Activated CD4-positive, alpha-beta T cell treated with anti-CD3 and anti-CD28 coated beads for 48 hours (primary cell): ENCODE measurements at places on chromosomes 3 and 15.

DNA sequence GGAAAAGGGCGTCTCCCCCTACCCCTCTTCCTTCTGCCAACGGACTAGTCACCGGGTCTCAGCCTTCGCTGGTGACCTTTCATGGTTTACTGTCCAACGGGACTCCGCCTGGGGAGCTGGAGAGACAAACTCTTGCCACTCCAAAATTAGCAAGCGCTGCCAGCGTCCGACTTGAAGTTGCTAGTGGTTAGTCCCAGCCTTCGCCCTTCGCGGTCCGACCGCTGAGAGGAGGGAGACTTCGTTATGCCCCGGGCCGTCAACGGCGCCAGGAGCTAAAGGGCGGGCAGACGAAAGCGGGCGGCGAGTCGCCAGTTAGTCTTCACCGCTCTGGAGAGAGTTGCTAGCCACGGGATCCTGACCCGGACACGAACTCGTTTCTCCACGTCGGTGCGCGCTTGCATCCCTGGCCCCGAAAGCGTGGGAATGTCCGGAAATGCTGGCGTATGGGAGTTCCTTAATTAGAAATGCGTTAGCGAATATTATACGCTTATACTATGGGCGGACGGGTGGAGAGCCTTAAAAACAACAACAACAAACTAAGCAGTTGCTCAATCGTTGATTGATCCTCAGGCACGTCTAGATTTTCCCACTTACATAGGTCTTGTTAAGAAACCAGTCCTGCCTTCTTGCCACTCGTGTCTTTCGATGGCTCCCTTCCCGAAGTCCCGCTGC is 716 bp downstream of the SMC4 start:
- peak; percentile 55 for DNase-seq

DNA sequence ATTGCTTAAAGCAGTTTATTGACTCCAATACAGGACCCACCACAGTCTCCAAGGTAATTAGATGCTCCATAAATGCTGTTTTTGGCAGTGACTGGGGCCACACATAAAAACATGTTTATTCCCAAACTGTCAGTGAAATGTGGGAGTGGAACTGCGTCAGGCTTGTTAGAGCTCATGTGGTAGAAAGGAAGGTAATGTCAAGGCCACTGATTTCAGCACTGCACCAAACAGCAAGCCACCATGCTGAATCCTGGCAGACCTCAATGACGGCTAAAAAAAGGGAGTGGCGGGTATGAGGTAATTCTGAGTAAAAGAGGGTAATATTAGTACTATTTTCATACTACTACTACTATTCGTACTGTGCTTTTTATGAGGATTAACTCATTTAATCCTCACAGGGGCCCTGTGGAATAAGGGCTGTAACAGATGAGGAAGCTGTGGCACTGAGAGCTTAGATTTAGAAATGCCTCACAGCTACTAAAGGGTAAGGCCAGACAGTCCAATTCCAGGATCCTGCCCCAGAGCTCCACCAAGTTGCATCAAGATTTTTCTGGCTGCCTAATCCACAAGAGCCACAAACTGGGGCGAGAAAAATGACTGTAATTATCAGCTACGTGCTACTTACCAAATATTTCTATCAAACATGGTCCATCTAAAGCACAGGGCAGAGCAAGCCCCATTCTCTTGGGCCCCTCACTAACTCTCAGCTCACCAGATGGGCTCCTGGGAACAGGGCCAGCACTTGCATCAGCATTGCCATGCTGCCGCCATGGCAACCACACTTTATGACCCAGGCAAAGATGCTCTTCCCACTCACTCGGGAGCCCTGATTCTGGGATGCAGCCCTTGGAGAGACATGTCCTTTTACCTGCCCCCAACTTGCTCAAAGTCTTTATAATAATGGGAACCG is 83.6 kb upstream of the SPATA12 start:
- no peak for DNase-seq

GRCh38 chr3:58631742-58632141 is 34.8 kb downstream of the FAM3D start:
- DNase-seq: no peak

DNA sequence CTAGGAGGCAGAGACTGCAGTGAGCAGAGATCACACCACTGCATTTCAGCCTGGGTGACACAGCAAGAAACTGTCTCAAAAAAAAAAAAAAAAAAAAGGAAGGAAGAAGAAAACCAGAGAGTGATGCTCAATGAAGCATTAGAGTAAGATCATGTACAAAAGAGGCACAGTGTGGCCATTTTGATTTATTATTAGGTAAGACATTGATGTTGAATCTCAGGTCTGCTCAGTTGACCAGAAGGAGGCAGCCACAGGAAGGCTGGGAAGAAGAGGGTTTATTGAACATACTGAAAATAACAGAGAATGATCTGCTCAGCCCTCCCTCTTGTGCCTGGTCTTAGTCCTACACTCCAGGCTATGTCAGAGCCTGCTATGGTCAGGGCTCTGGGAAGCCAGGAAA is 15.6 kb downstream of the LRRK1 start:
- no peak for DNase-seq

DNA sequence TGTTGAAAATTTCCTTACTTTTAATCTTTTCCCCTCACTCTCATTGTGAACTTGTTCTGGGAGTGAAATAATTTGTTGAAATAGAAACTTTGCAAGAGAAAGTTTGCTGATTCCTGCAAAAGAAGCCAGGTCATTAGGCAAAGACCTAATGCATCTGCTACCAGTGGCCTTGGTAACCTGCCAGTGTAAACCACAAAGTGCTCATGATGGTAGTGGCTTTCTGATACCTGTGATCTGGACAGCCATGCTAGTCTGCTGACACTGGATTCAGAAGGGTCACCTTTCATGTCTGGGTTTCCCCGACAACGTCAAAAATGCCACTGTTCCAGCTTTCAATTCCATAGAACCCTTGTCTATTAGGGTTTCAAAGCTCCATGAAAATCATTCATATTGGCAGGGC is 123.7 kb upstream of the MCTP2 start:
- no peak for DNase-seq

- DNase-seq: no peak
Observed at GRCh38 chr15:80953001-80953952, 36.3 kb downstream of the MESD start.

- peak; percentile 41 for DNase-seq
Observed at GRCh38 chr3:139388821-139389551, 461 bp downstream of the COPB2 start.

GRCh38 chr3:134311265-134311664 is 60.6 kb upstream of the RYK start:
- no peak for DNase-seq

DNA sequence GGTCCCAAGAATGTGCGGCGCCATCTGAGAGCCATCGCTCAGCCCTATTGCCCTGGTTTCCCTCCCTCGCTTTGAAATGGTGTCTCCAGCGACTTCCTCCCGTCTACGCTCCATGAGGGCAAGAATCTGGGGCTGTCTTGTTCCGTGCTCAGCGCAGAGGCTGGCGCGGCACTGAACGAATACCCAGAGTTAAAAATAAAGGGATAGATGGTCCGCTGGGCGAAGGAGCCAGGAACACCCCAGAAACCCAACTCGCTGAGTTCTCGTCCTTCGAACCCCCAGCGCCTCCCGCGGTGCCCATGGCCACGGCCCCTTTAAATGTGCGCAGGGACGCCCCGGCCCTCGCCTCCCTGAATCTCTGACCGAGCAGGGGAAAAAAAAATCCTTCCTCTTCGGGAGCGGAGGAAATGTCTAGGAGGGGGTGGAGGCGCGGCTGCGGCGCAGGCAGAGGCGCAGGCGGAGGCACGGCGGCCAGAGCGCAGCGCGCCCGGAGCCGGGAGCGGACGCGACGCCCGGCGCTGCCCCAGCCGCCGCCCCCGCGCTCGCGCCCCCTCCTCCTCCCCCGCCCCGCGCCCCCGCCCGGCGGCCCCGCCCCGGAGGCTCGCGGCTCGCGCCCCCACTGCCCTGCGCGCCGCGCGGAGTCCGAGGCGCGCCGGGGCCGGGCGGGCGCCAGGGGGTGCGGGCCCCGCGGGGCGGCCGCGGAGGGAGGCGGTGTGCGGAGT is 8.5 kb upstream of the FGD5 start:
- DNase-seq: no peak

GRCh38 chr15:37208146-37209040 is 108.0 kb upstream of the MEIS2 start:
- no peak for DNase-seq

- no peak for DNase-seq
Observed at GRCh38 chr15:38682861-38683260, 118.2 kb upstream of the RASGRP1 start.

- DNase-seq: no peak
Observed at GRCh38 chr3:71129611-71130431, 453.7 kb downstream of the FOXP1 start.

DNA sequence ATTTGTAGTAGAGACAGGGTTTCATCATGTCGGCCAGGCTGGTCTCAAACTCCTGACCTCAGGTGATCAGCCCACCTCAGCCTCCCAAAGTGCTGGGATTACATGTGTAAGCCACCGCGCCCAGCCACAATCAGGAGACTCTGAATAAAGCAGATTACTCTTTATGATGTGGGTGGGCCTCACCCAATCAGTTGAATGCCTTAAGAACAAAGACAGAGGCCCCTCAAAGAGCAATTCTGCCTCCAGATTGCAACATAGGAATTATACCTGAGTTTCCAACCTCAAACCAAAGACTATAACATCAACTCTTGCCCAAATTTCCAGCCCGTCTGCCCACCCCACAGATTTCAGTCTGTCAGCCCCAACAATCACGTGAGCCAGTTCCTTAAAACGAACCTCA is 18.8 kb upstream of the FAM174B start:
- DNase-seq: no peak

DNA sequence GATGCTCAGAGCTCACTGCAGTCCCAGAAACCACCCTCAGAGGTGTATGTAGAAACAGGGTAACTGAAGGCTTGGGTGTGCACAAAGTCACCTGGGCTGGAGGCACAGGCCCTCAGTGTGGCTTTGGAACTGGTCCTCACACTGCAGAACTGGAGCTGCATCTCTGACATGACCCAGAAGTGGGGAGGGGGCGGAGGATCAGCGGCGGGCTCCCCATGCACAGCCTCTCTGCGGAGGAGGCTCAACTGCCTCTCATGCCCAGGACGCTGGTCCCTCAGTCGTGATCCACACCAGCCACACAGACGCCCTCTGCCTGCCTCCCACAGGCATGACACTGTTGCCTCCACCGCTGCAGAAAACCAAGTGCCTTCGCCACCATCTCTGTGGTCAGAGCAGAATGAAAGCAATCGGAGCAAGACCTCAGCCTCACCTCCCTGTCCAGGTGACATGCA is 73.7 kb downstream of the TM2D3 start:
- DNase-seq: peak; percentile 21

GRCh38 chr3:8460050-8460708 is 41.4 kb upstream of the LMCD1 start:
- no peak for DNase-seq

DNA sequence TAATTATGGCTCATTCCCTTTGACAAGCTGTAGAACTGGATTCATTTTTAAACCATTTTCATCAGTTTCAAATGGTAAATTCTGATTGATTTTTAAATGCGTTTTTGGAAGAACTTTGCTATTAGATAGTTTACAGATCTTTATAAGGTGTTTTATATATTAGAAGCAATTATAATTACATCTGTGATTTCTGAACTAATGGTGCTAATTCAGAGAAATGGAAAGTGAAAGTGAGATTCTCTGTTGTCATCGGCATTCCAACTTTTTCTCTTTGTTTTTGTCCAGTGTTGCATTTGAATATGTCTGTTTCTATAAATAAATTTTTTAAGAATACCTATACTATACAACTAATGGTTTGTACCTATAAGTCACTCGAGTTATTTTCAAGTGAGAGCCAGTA is 62.7 kb downstream of the PXYLP1 start:
- DNase-seq: no peak
